ENCODE measurements at places on chromosomes 2 and 18. TPM values are rescaled to one million over a fixed set of nuclear protein-coding genes. Genes with fewer than 3 reads are reported as not detected.

DNA sequence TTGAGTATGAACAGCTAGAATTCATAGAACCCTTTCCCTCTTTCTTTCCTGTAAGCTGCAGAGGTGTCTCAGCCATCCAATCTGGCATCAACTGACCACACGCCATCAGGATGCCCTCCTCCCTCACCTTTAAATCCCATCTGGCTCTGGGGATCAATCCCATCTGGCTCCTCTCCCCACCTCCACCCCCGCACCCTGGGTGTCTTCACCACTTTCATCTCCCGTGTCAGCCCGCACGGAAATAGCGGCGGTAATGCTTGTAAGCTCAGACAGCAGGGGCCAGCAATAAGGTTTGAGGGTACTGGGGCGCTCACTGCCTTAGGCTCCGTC, 508 bp upstream of the TUBA4B start:
- DNase-seq, result no peak

- no peak for DNase-seq
Observed at GRCh38 chr18:24660956-24661355, 200.5 kb downstream of the HRH4 start.

CKAP2L gene
- polyA plus RNA-seq, result 14.2 TPM

GRCh38 chr2:9299161-9300100, 92.8 kb downstream of the ASAP2 start:
- no peak for DNase-seq

DNA sequence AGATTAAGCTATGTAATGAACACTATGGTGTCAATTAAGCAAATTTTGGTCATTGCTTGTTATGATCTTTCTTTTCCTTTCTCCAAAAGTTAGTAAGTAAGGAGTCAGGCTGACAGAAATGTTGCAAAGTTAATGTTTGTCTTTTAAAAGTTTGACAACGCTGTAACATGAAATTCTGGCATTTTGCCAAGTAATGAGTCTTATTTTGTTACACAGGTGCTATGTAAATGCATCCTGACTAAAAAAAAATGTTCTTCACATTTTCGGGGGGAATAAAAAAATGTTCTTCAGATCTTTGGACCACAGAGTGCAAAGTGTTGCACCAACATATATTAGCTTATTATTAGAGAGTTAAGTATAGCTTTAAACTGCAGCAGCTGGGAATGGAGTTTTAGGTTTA, 54.8 kb upstream of the PROKR1 start:
- no peak for DNase-seq

PLGLB2 gene
- 4.7 TPM for polyA plus RNA-seq

RUFY4 gene
- not detected for polyA plus RNA-seq

- no peak for DNase-seq
Observed at GRCh38 chr2:8456151-8457091, 225.4 kb upstream of the ID2 start.

RAB11FIP5 gene
- polyA plus RNA-seq, result 36.9 TPM

DNA sequence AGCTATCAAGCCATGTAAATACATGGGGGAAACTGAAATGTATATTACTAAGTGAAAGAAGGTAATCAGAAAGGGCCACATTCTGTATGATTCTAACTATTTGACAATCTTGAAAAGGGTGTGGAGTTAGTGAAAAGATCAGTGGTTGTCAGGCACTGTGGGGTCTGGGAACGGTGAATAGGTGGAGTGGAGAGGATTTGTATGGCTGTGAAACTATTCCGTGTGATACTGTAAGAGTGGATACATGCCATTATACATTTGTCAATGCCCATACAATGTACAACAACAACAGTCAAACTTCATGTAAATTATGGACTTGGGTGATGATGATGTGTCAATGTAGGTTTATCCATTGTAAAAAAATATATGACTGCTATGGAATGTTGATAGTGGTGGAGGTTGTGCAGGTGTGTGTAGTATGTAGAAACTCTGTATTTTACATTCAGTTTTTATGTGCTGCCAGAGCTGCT, 1116.2 kb downstream of the SUCLG1 start:
- peak; percentile 19 for DNase-seq

DNA sequence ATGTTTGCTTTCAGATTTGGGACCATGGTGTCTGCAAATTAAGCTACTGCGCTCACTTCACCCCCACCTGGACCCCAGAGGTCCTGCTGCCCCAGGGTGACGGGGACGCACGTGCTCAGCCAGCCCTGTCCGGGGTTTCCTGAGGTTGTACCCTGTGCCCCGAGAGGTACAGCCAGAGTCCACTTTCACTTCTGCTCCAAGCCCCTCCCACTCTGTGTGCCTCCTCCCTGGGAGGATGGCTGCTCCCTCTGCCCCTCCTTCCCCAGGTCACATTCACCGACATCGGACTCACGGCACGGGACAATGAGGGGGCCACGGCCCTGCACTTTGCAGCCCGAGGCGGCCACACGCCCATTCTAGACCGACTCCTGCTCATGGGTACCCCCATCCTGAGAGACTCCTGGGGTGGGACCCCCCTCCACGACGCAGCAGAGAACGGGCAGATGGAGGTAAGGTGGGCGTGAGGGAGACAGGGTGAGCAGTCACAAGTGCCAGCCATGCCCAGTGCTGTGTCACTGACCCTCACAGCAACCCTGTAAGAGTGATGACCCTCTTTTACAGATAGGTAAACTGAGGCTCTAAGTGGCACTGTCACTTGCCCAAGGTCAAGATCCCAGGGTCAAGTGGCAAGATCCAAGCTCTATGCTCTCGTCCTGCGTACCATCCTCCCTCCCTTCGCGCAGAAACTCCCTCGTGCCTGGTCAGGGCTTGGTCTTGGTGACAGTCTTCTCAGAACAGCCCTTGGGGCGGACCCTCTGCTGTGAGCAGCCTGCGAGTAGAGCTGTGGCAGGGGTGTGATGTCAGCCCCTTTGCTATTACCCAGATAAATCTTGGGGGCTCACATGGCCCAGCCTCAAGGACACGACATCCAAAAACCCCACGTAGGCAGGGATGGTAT, 7.6 kb downstream of the ESPNL start:
- no peak for DNase-seq

SPATA3 gene
- polyA plus RNA-seq, result not detected

EVX2 gene
- not detected for polyA plus RNA-seq

DNA sequence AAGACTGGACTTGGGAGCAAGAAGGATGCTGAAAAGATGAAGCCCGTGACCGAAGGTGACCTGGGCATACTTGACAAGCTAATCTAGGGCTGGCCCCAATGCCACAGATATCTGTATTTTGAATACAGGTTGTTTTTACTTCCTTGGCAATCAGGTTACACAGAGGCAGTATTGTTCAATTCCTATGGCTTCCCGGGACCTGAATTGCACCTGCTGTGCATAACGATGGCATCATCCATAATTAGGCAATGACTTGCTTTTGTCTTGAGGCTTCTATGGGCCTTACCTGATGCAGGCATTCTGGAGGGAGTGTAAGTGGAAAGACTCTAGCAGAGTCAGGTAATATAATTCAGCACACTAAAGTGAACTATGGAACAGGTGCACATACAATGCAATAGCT, 60.6 kb upstream of the CUL3 start:
- DNase-seq, result no peak

CXCR2 gene
- 0.46 TPM for polyA plus RNA-seq

DNA sequence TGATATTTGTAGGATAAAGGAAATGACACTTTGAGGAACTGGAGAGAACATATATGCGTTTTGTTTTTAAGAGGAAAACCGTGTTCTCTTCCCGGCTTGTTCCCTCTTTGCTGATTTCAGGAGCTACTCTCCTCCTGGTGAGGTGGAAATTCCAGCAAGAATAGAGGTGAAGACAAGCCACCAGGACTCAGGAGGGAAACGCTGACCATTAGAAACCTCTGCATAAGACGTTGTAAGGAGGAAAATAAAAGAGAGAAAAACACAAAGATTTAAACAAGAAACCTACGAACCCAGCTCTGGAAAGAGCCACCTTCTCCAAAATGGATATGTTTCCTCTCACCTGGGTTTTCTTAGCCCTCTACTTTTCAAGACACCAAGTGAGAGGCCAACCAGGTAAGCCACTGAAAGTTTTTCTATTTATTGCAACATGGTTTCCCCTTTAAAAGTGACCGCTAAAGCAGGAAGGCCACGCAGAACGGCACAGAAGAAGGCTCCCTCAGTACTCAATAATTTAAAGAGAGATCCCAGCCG, 735 bp downstream of the NRP2 start:
- no peak for DNase-seq

DNA sequence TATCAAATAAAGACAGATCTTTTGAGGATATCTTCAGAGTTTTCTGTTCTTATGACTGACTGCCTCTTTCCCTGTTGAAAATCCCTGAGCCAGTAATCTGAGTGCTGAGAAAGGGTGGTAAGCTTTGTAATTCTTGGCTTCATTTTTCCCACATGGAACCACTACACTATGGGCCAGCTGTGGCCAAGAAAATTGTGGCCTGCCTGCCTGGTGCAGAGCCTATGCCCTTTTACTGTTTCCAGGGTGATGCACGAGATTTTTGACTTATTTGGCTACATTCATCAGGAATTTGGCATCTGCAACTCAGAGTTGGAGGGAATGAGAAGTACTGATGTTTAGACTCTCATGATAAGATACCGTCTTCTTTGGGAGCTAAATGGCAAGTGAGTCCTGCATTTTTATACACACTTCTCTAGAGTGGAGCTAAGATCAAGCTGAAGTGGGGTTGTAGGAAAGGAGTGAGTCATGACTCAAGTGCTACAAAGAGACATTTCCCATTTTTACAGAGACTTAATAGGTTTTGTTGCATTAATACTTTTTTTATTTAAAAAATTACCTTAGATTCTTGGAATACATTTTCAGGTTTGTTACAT, 328.2 kb upstream of the CDH7 start:
- no peak for DNase-seq

GRCh38 chr18:23810396-23810795, 121.1 kb downstream of the LAMA3 start:
- no peak for DNase-seq

- no peak for DNase-seq
Observed at GRCh38 chr2:25922501-25922900, 44.2 kb upstream of the ASXL2 start.

EVA1A gene
- polyA plus RNA-seq, result 19.8 TPM

GRCh38 chr18:50628533-50628905, 68.6 kb downstream of the MAPK4 start:
- DNase-seq, result no peak

DNA sequence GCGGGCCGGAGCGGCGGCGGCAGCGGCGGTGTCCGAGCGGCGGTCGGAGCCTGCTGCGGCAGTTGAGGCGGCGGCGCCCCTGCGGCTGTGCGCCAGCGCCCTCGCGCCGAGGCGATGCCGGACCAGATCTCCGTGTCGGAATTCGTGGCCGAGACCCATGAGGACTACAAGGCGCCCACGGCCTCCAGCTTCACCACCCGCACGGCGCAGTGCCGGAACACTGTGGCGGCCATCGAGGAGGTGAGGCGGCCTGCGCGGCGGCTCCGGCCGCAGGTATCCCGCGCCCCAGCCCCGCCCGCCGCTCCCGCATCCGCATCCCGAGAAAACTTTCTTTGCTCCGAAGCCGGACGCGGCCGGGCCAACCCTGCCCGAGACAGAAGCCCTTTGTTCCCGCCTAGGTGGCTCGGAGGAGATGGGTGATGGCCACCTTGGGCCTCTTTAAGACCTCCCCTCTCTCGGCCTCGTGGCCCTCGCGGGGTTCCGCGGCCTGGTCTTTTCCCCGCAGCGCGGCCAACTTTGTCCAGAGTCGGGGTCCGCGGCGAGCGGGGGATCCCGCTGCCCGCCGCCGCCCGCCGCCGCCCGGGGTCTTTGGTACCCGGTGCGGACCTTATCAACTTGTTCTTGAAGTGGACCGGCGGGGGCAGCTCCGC, 504 bp downstream of the ASAP2 start:
- DNase-seq, result no peak

RPL31 gene
- polyA plus RNA-seq, result 3,194 TPM

- DNase-seq, result no peak
Observed at GRCh38 chr2:15941871-15942710, 1.7 kb downstream of the MYCN start.

- DNase-seq, result no peak
Observed at GRCh38 chr18:10169064-10169562, 255.3 kb downstream of the VAPA start.

- DNase-seq, result no peak
Observed at GRCh38 chr2:206766057-206766930, 888 bp downstream of the FASTKD2 start.

DNA sequence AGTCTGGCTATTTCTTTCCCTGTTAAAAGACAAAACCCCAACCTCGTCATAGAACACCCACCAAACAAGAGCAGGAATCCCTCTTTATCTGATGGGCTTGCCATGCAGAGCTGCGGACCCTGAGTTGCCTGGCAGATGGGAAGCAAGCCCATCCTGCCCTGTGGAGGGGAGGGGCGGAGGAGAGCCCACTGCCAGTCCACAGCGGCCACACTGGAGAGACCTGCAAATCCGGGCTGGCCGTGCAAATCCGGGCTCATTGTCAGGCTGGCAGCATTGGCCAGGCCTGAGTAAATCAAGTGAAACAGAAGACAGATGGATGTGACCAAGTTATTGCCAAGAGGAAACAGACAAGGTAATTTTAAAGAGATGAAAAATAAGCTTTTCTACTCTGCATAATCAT, 22.0 kb downstream of the MYL12B start:
- no peak for DNase-seq

DNA sequence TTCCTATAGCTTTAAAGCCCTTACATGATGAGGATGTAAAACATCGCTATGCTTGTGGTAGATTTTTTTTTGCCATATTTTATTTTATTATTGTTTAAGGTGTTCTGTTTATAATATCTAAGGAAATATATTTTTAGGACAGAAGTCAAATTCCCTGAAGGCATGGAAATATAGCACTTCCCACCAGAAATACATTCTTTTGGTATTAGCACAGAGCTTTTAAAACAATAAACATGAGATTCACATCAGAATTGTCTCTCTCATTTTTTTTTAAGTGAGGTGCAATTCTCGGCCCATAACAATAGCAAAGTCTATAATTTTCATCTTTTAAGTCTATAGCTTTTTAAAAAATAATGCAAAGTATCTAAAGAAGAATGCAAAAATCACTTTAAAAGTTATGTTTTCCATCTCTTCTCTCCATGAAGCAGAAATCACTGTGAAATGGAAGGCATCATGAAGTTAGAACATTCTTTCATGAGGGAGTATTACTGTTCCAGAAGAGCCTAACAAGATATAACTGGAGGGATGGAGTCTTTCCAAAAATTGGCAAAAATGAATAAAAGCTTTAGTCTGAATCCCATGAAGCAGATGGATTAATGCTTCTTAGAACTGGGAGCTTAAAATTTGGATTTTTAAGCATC, 283.6 kb upstream of the TRIB2 start:
- no peak for DNase-seq

GRCh38 chr2:161233858-161234431, 73.7 kb downstream of the TANK start:
- DNase-seq, result no peak

DNA sequence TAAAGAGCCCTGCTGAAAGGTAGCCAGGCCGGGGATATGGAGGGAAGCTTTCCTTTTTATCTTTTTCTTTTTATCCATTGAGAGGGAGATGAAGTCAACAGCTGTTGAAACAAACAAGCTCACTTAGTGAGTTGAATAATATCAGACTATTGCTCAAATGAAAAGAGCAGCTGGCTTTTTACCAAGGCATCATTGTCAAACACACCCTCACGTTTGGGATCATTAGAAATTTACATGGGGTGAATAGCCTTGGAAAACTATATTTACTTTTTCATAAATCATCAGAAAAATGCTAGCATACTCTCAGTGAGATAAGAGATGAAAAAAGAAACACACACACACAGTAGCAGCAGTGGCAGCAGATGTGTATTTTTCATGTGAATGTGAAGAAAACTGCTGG, 71.5 kb upstream of the HNMT start:
- no peak for DNase-seq

Data from left renal cortex interstitium (tissue), 4 donors.